Hematopoietic multipotent progenitor cell treated with erythropoietin and hydrocortisone succinate and interleukin-3 and kit ligand, for 4 days (in vitro differentiated cells): ENCODE measurements at places on chromosomes 2 and 18.
A peak's percentile ranks its signal among the peaks of the same experiment; 100 is the strongest.

- peak; percentile 80 for DNase-seq
These were observed 141.5 kb downstream of the FAM210A start for GRCh38 chr18:13584825-13585224.

DNA sequence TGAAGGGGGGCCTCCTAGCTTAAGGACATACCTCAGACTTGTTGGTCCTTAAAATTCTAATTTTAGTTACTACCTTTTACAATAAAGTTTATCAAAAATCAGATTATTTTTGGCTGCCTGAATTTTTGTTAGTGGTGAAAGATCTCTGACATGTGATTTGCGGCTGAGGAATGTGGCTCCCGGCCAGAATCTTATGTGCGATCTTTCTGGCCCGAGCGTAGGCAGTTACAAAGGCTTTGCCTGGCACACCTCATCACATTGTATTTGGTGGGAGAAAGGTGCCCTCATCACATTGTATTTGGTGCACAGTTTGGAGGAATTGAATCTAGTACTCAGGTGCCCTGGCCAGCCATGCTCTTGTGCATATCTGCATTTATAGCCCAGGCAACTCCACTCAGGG is 289.1 kb downstream of the GULP1 start:
- DNase-seq, result no peak

DNA sequence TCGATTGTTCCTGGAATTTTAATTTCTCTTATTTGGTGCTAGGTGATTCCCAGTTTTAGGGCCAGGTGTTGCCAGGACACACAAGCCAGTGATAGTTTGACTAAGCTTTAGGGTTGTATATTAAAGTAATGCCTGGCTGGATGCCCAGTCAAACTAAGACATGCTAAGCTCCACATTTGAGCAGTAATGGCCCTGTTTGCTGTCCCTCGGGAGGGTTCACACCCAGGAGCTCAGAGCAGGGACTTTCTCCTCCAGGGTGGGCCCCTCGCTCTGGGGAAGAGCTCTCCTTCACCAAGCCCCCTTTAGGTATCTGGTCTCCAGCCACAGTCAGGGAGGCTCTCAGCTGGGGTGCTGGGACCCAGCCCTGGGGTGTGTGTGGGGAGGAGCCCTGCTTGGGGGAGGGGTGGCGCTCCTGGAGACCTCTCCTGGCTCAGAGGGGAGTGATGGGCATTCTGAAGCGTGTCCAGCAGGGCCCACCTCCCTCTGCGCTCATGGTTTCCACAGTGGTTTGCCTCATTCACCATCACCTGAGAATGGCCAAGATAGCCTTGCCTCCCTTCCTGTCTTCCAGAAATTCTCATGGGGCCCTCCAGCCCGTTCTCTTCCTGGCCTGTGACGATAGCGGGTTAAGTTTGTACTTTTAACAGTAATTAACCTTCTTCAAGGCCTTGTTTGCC is 31.7 kb downstream of the INPP4A start:
- DNase-seq, result no peak

- no peak for DNase-seq
These were observed 241.3 kb downstream of the DYSF start for GRCh38 chr2:71694501-71695234.

- DNase-seq, result no peak
These were observed 29.8 kb upstream of the LCLAT1 start for GRCh38 chr2:30417253-30417652.

DNA sequence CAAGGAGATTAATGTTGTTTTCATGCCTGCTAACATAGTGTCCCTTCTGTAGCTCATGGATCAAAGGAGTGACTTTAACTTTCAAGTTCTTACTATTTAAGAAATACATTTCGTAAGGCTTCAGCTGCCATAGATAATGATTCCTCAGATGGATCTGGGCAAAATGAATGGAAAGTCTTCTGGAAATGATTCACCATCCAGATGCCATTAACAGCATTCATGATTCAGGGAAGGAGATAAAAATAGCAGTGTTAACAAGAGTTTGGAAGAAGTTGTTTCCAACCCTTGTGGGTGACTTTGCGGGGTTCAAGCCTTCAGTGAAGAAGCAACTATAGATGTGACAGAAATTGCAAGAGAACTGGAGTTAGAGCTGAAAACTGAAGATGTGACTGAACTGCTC is 17.0 kb downstream of the VRK2 start:
- DNase-seq, result no peak

- no peak for DNase-seq
These were observed 5.6 kb downstream of the HAAO start for GRCh38 chr2:42786561-42787345.
